Naive thymus-derived CD8-positive, alpha-beta T cell (primary cell): ENCODE measurements at places on chromosomes 12 and 14. TPM values are rescaled to one million over a fixed set of nuclear protein-coding genes. Genes with fewer than 3 reads are reported as not detected.

Gene CAPS2
- polyA plus RNA-seq = 1.3 TPM

Gene SYNDIG1L
- polyA plus RNA-seq = not detected

DNA sequence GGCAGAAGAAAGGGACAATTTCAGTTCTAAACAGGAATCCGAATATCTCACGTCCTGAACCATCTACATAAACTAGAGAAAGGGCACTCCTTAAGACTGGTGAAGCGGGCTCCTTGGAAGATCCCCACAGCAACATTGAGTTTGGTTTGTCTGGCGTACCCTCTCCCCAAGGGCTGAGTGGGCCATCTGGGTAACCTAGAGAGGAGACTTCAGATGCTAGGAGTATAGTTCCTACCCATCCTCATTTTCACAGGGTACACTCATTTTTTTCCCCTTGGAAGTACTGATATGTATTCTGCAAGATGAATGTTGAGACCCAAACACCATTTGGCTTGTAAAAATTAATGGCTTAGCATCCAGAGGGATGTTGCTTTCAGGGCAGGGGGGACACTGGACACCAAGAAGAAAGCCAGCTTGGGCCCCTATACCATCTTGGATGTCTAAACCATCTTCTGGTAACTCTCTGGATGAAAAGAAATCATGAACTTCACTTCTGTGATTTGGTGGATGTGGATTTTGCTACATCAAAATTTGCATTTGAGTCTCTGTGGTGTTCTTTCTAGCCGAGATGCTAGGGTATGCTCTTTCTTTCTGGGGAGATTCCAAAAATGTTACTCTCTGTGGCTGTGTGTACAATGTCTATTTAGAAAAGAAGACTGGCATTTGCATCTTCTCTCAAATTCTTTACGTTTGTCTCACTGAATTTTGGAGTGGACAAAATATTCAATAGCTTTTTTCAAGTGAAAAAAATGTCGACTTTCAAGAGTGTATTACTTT lies 97.7 kb downstream of the ETV6 start:
- no peaks in the 10 kb centered on the region for H3K27me3 ChIP-seq
- H3K4me1 ChIP-seq = peaks cover 22% of the 10 kb centered on the region
- DNase-seq = no peak
- no peaks in the 10 kb centered on the region for H3K36me3 ChIP-seq

GRCh38 chr12:101074940-101075680 lies 134.9 kb downstream of the SLC5A8 start:
- H3K4me3 ChIP-seq = no peak overlapping the region
- no peak for DNase-seq
- H3K27ac ChIP-seq = no peak overlapping the region
- no peaks in the 10 kb centered on the region for H3K4me1 ChIP-seq
- H3K27me3 ChIP-seq = peaks cover 2% of the 10 kb centered on the region

DNA sequence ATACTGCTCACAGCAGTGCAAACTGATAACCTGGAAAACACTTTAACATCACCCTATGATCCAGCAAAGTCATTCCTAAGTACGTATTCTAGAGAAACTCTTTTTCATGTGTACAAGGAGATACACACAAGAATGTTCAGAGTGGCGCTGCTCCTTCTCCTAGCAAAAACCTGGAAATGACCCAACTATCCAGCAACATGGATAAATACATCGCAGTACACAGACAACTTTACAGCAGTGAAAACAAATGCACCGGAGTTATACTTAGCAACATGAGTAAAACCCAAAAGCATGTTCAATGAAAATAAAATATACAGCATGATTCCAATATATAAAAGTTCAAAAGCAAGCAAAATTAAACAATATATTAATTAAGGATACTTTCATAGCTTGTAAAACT lies 18.7 kb downstream of the SART3 start:
- H3K36me3 ChIP-seq = peaks cover 10% of the 10 kb centered on the region
- no peak overlapping the region for H3K4me3 ChIP-seq
- peaks cover 18% of the 10 kb centered on the region for H3K4me1 ChIP-seq

DNA sequence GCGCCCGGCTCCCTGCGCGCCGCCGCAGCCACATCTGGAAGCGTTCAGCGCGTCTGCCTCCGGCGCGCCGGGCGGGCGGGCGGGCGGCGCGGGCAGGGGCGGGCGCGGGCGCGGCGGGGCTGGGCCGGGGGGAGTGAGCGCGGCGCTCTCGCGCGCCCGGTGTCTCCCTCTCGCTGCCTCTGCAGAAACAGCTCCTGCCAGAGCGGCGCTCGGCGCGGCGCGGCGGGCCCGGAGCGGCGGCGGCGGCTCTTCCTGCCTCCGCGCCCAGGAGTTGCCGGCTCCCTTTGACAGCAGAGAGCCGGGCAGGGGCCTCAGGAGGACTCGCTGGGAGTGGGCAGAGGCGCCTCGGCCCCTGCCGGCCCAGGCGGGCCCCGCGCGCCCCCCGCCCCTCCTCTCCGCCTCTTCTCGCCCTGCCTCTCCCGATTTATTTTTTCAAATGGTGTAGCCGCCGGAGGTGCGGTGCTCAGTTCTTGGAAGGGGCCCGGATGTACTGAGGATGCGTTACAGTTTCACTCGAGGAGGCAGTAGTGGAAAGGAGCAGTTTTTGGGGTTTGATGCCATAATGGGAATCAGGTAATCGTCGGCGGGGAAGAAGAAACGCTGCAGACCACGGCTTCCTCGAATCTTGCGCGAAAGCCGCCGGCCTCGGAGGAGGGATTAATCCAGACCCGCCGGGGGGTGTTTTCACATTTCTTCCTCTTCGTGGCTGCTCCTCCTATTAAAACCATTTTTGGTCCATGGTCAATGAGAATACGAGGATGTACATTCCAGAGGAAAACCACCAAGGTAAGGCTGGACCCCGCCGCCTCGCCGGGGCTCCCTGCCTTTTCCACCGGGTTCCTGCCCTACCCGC lies at the start of gene CACNA1C:
CACNA1C (plus strand) TSS at position 162 of the 853 bp plus-strand sequence; CDS start at position 738, 576 bp downstream.
- H3K4me3 ChIP-seq = peak within 1 kb of the TSS; percentile 88
- H3K27me3 ChIP-seq = peaks cover 46% of the 10 kb centered on the region
- H3K27ac ChIP-seq = no peak within 1 kb of the TSS
- no peaks in the 10 kb centered on the region for H3K36me3 ChIP-seq

GRCh38 chr14:22520796-22521195 lies 68.2 kb downstream of the DAD1 start:
- peaks cover 14% of the 10 kb centered on the region for H3K36me3 ChIP-seq
- H3K27ac ChIP-seq = peak overlapping the region; percentile 99
- no peaks in the 10 kb centered on the region for H3K27me3 ChIP-seq
- peak overlapping the region; percentile 90 for H3K4me3 ChIP-seq
